ENCODE measurements at places on chromosomes 12 and 14.

DNA sequence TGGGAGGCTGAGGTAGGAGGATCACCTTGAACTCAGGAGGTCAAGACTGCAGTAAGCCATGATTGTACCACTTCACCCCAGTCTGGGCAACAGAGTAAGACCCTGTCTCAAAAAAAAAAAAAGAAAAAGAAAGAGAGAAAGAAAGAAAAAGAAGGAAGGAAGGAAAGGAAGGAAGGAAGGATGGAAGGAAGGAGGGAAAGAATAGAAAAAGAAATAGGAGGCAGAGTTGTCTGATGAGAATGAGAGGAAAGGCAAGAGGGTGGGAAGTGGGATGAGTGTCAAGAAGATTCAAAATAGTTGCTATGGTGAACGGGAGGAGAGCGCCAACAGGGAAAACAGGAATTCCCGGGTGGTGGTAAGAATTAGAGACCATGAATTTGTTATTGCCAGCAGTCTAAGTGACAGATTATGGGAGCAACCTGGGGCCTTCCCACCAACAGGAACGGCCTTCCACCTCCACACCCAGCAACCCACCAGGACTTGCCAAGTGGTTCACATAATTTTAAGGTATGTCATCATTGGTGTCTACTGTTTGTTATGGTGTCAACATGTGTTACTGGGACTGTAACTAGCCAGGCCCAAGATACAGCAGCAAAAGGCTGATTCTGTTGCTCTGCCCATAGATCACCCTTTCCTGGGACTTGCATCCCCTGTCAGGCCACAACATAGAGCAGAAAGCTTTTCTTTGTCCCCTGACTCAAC is 36.1 kb upstream of the C12orf76 start:
- no peak for DNase-seq

- DNase-seq: no peak
These were observed 258.7 kb upstream of the BTG1 start for GRCh38 chr12:92404259-92404894.

DNA sequence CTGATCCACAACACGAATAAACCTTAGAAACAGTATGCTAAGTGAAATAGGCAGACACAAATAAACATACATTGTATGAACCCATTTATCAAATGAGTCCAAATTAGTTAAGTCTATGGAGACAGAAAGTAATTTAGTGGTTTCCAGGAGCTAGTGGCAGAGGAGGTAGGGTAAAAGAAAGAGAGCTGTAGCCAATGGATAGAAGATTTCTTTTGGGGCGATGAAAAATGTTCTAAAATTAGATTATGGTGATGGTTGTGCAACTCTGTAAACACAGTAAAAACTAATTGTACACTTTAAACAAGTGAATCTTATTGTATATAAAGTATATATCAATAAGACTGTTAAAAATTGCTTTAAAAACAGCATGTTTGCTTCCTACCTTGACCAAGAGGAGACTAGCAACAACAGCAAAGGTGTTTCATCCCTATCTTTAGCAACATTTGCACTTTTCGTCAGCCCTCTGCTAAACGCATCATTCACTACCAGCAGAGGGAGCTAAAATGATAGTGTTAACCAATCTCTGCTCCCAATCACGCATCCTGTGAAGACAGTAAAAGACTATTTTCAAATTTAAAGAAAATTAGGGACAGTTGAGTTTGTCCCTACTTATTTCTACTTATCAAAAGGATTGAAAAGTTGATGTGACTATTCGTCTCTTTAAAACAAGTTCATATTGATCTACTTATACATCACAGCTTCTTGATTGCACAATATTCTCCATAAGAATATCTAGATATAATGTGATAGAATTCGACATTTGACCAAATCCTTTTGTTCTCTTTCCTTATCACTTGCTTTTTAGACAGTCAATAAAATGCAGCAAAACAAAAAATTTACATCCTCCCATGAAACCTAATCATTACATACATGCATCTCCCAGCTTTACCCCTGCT is 24.0 kb upstream of the LGR5 start:
- DNase-seq: peak; percentile 54

GRCh38 chr12:115485967-115486366 is 791.5 kb downstream of the MED13L start:
- DNase-seq: no peak

DNA sequence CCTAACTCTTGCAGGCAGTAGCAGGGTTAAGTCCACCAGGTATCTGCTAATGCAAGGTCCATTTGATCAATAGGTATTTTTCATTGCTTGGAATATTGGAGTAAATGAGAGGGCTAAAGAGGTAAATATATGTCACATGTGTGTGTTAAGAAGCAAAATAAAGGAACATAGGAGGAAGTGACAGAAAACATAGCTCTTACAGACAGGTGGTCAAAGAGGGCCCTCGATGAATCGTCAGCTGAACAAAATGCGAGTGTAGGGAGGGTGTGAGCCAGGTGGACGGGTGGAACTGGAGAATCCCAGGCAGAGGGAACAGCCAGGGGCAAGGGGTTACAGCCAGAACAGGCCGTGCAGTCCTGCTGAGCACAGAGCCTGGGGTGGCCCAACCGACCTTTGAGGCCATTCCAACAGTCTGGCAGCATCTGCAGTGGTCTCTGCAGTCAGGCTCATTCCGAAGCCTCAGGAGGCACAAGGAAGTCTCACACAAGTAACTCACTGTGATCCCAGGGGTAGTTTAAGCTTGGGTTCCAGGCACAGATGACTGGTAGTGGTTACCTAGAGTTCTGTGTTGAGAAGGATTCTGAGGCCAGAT is 43.2 kb downstream of the CCDC88C start:
- DNase-seq: no peak

- peak; percentile 89 for DNase-seq
These were observed 137.0 kb upstream of the MAX start for GRCh38 chr14:65239143-65239937.

DNA sequence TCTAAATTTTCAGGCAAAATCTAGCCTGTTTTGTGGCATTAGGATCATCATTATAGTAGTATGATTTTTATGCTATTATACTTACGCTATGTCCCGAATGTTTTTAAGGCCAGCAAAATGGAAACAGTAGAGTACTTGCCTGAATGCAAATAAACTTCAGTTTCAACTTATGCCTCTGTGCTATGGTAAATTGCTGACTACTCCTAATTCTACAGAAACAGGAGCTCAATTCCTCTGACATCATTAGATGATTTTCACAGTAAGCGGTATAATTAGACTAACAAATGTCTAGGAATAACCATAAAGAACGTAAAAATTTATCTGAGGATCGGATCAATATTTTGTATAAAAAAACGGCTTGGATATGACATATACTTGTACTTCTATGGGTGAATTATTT is 270.0 kb downstream of the EGLN3 start:
- DNase-seq: no peak

GRCh38 chr14:105532735-105533141 is 6.4 kb downstream of the TMEM121 start:
- peak; percentile 32 for DNase-seq

DNA sequence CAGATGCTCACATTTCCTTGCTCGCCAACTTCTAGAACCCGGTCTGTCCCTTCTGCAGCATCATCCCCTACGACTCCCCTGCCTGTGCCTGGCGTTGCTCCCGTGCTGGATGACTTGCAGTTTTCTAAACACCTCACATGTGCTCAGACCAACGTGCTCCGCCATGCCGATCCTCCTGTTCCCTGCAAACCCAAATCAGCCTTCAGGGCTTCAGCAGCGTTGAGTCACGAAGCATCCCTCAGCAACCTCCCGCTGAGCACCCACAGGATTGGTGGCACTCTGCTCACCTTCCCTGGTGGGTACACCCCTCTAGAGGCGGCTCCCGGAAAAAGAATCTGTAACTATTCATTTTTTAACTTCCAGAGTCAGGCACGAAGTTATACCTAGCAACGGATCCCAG is 2.8 kb upstream of the PIWIL1 start:
- no peak for DNase-seq

DNA sequence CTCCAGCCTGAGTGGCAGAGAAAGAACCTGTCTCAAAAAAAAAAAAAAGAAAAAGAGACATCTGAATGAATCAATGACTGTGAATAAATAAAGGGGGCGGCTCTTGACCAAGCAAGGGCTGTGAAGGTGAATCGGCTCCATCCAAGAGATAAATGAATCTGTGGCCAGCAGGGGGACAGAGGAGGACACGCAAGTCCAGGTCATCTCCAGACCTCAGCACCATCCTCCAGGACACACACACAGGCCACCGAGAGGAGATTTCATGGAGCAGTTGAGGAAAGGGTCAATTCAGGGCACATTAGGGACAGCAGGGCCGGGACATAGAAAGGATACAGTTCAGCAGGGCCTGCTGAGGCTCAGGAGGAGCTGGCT is 21.6 kb downstream of the TRPV4 start:
- DNase-seq: no peak

DNA sequence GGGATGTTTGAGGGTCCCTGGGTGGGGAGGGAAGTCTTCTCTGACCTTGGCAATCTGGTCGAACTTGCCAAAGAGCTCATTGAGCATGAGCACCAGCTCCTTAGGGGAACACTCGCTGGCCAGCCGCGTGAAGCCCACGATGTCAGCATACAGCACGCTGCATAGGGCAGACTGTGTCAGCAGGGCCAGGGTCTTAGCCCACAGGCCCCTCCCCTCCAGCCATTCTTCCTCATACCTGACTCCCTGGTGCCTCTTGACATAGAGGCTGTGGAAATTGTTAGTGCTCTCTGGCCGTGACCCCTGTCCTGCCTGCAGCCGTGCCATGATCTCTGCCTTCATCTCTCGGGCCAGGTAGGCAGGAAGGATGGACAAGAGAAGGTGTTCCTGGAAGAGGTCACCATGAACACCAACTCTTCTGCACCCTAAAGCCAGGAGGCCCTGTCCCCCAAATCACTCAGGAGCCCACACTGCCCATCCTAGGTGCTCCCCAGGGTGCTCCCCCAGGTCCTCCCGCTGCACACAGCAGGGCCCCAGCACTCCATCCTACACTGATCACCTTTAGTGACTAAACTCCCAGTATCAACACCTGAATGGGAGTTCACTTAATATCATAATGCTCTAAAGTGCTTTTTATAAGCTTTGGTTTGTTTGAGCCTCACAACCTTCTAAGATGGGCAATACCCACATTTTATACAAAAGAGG is 3.7 kb downstream of the ADCY4 start:
- no peak for DNase-seq

GRCh38 chr14:73663548-73664212 is 18.9 kb downstream of the DNAL1 start:
- no peak for DNase-seq

GRCh38 chr14:22344673-22345072 is 244.4 kb downstream of the DAD1 start:
- DNase-seq: no peak

DNA sequence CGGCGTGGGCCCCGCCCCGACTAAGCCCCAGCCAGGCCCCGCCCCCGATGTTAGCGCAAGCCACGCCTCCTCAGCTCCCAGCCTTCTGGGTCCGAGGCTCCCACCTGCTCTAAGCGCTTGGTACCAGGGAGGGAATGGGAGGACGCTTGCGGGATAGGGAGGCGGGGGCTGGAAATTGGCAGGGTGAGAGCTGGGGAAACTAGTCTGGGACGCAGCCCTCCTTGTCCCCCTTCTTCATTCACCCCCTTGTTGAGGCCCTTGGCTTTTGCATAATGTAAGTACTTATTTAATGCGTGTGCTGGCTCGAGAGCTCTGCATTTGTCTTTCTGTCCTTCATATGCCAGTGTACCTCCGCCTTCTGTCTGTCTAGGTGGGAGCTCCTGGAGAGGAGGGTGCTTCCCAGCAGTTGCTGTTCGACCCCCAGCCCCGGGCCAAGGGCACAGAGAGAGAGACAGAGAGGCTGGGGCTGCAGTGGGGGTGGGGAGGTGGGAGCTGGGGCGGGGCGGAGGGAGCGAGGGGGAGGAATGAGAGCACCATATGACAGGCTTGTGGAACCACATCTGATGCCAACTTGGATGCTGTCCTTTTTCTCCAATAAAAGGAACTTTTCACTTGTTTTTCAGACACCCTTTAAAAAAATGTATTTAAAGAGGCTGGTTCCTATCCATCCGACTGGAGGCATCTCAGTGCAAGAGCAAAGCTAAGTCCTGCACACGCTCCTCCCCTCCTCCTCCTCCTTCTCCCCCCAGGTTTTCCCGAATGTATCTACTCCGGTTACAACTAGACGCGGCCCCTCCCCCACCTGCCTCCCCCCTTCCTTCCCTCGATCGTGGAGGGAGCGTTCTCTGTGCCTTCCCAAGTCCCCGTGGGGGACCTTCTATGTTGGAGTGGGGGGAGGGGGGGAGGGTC is 25.6 kb upstream of the MAP1LC3B2 start:
- peak; percentile 76 for DNase-seq

GRCh38 chr12:13436696-13437391 is 240.3 kb downstream of the EMP1 start:
- DNase-seq: peak; percentile 66

GRCh38 chr12:52060498-52061177 is 9.1 kb upstream of the ATG101 start:
- no peak for DNase-seq

Data from EL (cell line).